Mesothelial cell of epicardium (in vitro differentiated cells): ENCODE measurements at places on chromosomes 6 and 20.

- DNase-seq = no peak
These were observed 7.1 kb downstream of the L3MBTL1 start for GRCh38 chr20:43514648-43514999.

DNA sequence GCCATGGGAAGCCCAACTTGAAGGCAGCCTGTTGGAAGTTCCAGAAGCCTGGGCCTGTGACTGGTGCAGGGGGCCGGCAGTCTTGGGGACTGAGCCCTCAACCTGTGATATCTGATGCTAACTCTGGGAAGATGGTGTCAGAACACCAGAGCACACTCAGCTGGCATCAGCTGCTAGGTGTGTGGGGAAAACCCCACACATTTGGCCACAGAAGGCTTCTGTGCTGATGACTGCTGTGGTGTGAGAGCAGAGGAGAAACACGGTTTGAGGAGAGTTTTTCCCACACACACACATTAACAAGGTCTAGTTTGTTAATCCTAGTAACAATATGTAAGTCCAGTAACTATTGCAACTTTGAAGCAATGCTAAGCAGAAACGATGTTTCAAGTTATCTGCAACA, 78.0 kb downstream of the PSMB1 start:
- DNase-seq = no peak

DNA sequence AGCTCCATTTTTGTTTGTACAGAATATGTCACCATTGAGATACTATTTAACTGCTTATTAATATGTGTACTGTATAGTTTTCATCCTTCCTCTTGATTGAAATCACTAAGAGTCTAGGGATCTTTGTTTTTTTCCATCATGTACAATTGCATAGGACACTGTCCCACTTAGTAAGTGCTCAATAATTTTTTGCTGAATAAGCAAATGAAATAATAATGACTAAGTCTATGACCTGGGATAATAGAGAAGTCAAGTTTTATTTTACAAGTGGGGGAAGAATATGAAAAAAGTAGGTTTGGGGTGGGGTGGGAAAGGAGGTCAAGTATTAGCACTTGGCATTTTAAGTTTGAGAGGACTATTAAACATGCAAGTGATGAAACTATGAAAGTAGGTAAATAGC, 4.5 kb upstream of the EYS start:
- no peak for DNase-seq

DNA sequence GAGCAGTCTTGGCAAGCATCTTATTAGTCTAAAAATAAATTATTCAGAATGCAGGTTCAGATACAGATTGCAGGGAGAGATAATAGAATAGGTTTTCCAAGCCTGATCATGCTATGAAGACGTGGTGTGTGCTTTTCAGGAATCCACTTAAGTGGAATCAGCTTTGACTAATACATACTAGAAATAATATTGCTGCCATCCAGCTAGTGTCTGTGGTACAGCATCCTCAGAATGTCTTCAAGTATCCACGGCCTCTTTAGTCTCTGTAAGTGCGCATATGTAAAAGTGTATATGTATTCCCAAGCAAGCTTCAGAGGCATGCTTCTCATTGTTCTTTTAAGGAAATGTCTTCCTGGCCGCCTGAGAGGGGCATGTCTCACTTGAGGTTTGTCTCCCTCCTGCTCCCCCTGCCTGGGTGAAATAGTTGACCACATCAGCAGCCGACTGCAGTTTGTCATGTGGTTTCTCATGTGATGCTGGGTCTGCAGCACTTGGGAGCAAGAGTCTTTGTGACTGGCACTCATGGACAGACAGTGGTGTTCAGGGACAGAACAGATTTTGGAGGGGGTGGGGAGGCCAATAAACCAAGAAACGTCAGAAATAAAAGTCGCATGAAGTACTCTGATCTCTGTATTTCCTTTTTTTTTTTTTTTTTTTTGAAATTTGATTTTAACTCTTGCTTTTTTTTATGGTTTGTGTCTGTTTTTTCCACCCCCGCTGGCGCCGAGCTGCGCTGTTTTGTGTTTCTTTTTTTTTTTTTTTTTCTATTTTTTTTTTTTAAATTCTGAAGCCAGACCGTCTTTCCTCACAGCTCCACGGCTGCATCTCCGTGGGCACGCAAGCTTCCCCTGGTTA, 150.8 kb downstream of the PRL start:
- DNase-seq = no peak
